ENCODE measurements at places on chromosomes 1 and 21. TPM values are rescaled to one million over a fixed set of nuclear protein-coding genes. Genes with fewer than 3 reads are reported as not detected.

The DEPDC1 gene
- total RNA-seq = 47.0 TPM

The CD5L gene
- total RNA-seq = not detected

The GJB4 gene
- total RNA-seq = 0.07 TPM

The KCNT2 gene
- total RNA-seq = 13.4 TPM

The DNALI1 gene
- total RNA-seq = 5.4 TPM

The SPATA45 gene
- not detected for total RNA-seq

The HAO2 gene
- total RNA-seq = not detected
